ENCODE measurements at places on chromosomes 1 and 21.

- no peak for DNase-seq
Measured at GRCh38 chr1:197776351-197777105, 1.2 kb upstream of the DENND1B start.

GRCh38 chr1:61310538-61310937, 228.2 kb downstream of the NFIA start:
- no peak for DNase-seq

DNA sequence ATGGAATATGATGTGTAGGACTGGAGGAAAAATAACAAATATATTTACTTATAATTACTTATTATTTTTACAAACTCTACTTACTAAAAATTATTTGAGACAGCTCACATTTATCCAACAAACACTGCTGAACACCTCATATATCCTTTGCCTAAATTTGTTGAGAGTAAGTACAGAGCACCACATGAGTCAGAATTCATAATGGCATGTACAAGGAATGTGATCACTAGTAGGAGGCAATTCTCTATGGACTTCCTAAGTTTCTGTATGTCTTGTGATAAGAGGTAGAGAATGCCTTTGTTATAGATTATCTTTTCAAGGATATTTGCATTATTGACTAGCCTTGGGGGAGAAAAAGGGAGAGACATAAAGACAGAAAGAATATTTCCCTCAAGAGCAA, 8.2 kb upstream of the ST6GALNAC3 start:
- DNase-seq, result no peak

DNA sequence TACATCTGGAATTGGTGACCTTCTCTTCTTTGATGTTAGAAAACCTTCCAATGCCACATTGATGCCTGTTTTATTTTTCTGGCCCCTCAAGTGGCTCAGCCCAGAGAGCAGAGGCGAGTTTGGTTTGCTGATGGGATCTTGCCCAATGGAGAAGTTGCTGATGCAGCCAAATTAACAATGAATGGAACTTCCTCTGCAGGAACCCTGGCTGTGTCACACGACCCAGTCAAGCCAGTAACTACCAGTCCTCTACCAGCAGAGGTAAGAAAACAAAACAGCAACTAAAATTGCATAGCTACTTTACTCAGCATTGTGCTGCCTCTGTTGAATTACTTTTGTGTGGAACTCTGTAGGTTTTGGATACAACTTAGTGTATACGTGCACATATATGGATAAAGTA, 97.6 kb downstream of the CC2D1B start:
- no peak for DNase-seq

GRCh38 chr1:159175571-159175970, 4.2 kb downstream of the CADM3 start:
- no peak for DNase-seq

All from A549 (cell line).